ENCODE measurements at places on chromosomes 7 and 10.

- DNase-seq, result no peak
Measured at GRCh38 chr7:64312826-64313225, 935 bp upstream of the ZNF736 start.

DNA sequence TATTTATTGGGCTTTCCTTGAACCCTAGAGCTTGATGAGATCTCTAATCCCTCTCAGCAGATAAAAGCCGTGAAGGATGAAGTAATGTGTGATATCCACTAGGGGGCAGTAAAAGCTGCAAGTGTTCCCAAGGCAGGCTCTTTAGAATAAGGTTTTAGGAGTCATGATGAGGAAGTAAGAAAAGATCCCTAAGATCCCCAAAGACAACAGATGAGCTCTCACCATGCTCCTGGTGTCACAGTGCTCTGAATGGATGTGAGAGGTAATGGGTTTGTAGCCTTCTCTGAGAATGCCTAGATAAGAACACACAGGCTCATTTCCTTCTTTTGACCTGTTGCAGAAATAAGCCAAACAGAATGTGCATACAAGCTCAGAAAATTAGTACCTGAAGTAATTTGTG, 70.4 kb upstream of the ITPRID1 start:
- DNase-seq, result peak; percentile 11

- no peak for DNase-seq
Measured at GRCh38 chr10:126294451-126294850, 93.8 kb downstream of the ADAM12 start.

DNA sequence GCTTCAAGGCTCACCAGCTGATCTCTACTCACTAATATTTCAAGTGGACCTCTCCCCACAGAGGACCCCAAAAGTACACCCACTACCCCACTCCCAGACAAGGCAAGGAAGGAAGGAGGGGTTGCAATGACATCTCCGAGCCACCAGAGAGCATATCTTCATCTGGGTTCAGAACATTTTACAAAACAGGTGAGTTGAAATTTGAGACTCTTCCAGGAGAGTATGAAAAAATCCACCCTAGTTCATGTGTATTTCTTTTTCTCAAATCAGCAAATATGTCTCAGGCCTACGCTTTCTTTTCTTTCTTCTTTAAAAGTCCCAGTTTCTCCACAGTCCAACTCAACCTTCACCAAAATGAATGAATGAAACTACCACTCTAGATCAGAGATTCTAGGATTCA, 61.9 kb downstream of the SGMS1 start:
- DNase-seq, result peak; percentile 13

GRCh38 chr7:148572067-148572522, 18.5 kb upstream of the C7orf33 start:
- DNase-seq, result no peak

- DNase-seq, result no peak
Measured at GRCh38 chr7:141150465-141150864, 76.6 kb downstream of the TMEM178B start.

- no peak for DNase-seq
Measured at GRCh38 chr10:123643315-123643714, 22.8 kb upstream of the GPR26 start.

GRCh38 chr10:70586348-70586930, 16.1 kb downstream of the PRF1 start:
- no peak for DNase-seq

DNA sequence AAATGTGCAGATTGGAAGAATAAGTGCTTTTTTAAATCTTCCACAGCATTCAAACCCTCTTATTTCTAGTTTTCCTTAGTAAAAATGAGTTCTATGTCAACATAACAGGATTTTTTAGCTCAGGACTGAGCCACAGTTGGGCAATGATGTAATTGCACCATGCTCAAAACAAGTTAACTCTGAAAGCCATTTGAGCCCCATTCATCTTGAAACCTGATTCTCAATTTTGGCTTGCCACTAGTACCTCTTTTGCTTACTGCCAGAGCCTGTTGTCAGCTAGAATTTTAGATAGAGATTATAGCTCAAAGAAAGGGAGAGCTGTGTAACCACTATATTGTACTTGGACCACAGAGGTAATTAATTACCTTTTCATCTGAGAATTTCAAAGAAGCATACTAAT, 1028.5 kb upstream of the PHF14 start:
- no peak for DNase-seq

DNA sequence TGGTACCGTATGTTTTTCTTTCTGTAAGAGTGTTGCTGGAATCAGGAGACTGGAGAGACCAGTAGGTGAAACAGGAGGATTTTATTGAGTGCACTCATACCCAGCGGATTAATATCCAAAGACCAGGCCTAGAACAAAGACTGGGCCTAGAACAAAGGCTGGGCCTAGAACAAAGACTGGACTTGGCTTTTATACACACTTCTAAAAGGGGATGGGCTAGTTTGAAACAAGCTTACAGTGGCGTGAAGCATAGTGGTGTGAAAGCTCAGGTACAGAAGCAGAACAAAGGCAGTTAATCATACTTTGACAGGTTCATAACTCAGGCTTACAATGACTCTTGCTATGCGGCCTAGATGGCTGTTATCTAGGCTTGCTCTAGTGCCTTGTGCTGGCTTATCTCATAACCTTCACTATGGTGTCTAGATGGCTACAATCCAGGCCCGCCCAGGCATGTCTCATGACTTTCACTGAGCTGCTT, 67.7 kb downstream of the TRIM24 start:
- no peak for DNase-seq

GRCh38 chr10:4343873-4344272, 482.1 kb upstream of the AKR1E2 start:
- no peak for DNase-seq

GRCh38 chr10:71701496-71702132, 18.0 kb downstream of the C10orf105 start:
- no peak for DNase-seq

GRCh38 chr10:102647443-102648268, 3.4 kb downstream of the TRIM8 start:
- DNase-seq, result no peak
